Spleen (tissue), 13 donors: ENCODE measurements at places on chromosomes 4 and X.
A peak's percentile ranks its signal among the peaks of the same experiment; 100 is the strongest.

GRCh38 chr4:105661028-105661427 is 47.5 kb downstream of the INTS12 start:
- DNase-seq = no peak

- no peak for DNase-seq
Measured at GRCh38 chrX:108209006-108209554, 117.5 kb downstream of the ATG4A start.

DNA sequence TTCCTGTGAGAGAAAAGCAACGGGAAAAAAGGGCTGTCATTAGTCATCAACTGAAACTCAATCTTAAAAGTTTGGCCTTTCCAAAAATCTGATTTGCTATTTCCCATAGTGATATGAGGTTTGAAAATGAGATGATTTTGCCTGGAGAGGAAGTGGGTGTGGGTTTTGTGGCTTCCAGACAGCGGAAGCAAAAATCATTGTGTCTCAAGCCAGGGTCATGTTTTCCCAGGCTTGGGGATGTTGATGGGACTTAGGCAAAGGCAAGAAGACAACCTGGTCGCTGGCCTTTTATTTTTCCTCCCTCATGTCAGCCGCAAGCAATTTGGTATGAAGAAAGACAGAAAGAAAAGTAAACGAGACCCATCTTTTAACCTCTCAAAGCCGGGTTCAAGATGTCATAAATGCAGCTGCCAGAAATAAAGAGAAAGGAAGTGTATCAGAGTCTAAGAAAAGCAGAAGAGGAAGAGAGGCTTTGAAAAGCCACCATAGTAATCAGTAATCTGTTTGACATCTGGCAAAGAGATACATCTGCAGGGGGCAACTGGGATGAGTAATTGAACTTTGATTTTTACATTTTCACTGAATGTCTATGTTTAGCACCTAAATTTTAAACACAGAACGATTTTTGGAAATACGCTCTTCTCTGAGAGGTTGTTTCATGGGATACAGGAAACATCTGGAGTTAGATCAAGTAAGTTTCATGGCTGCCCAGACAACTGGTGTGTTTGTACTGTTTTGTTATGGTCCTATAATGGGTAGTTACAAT is 521.6 kb upstream of the SLIT2 start:
- no peak for DNase-seq

DNA sequence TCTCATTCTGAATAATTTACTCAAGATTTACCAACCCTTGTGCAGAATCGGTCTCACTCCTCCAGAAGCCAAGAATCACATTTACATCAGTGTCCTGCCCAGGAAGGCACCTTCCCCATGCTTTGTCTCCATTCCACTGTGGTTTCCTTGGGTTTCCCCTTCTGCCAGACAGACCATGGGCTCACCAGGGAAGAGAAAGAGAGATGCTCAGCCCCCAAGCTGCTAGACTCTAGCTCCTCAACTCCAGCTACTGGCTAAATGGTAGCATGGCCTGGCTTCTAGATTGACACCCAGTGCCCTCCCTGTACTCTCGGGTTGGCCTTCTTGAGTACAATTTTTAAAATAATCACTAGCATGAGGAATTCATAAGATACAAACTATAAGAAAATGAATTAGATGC is 12.9 kb downstream of the TLR10 start:
- no peak for DNase-seq

- DNase-seq = no peak
Measured at GRCh38 chr4:26060286-26060685, 146.3 kb downstream of the SMIM20 start.

- no peak for DNase-seq
Measured at GRCh38 chr4:99755223-99755944, 61.2 kb upstream of the DAPP1 start.

DNA sequence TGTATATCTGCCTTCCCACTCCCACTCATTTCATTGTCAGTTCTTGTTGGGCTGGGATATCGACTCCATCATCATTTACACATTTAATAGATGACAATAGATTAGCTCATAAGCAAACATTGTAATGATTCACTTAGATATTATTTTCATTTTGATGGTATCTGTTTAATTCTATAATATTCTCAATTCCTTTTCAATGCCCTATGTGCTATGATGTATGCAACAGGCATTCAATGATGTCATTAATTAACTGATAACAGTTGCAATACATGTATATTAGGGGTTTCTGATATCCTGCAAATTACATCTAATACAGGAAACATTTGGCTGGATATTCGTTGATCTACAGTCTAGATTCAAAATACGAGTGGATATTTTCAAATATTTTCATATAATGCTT is 850.5 kb downstream of the CCSER1 start:
- no peak for DNase-seq

GRCh38 chr4:70531981-70532380 is 13.6 kb downstream of the AMTN start:
- DNase-seq = no peak

DNA sequence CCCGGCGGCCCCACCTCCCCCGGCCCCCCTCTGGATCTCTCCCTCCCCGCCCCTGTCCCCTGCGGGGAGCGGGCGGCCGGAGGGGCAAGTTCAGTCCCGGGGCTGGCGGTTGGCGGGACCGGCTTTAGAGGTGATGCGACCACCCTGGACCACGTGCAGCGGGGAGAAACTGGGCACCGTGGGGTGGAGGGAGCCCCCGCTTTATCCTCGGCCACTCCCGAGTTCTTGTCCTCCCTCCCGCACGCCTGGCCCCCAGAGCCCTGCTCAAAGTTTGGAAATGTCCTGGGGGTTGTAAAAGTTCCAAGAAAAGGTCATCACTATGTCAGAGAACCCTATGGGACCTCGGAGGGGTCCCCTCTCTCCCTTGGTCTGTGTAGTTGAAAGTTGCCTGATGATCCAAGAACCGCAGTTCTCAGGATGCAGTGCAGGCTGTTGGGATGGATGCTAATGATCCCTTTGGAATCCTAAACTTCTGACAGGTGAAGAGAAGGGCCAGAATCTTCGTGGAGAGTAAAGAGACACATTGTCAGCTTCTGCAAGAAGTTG is 411 bp upstream of the VEGFC start:
- DNase-seq = no peak

- DNase-seq = no peak
Measured at GRCh38 chrX:56757327-56757726, 28.3 kb downstream of the NBDY start.

DNA sequence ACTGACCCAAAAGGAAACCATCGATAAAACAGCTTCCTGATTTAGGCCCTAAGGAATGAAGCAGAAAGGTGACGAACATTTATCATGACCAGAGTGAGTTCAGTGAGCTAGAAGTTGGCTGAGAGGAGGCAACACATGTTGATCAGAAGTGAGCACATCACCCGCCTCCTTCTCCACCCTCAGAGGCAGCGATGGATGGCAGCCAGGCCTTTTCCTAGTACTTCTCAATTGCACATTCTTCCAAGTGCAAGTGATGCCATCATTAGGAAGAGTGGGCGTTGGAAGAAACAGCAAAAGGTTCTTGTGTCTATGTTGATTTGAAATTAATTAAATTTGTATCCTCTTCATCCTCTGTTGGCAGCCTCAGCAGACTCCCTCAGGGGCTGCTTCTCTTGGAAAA is 51.7 kb downstream of the TMEM154 start:
- no peak for DNase-seq

- no peak for DNase-seq
Measured at GRCh38 chrX:153214934-153215333, 35.9 kb downstream of the MAGEA1 start.

DNA sequence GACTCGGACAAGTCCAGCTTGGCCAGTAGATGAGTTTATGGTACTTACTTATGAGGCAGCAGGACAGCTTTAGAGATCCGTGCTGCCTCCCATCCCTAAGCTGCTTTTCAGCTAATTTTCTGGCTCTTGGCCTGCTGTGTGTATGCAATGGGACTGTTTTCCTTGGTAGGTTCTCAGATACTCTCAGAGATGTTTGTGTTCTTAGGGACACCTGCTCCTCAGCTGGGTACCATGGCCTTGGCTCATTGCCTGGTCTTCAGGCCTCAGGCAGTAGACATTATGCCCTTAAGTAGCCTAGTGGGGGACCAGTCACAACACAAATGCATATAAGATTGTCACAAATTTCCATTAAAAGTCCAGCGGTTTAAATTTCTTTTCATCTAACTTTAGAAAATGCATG is 688.0 kb downstream of the PCDH7 start:
- DNase-seq = no peak

DNA sequence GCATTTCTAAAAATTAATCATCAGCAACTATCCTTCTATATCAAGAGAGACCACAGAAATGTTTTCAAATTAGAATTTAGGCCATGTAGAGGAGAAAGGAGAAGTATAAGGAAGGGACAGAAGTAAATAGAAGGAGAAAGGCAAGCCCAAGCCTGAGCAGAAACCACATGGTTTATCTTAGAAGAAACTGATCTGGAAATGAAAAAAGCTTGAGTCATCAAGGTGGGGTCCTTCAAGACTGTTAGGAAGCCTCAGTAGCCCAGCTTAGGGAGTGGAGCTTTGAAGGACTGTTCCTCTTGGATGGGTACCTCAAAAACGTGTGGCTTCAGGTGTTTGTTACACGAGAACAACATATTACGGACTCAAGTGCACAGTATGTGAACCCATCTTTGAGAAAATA is 4.5 kb downstream of the BMX start:
- no peak for DNase-seq

- DNase-seq = no peak
Measured at GRCh38 chr4:172243551-172243950, 430.3 kb downstream of the GALNTL6 start.

- DNase-seq = peak; percentile 80
Measured at GRCh38 chr4:54226404-54227255, 2.5 kb upstream of the PDGFRA start.

GRCh38 chrX:41381685-41382084 is 47.7 kb downstream of the DDX3X start:
- DNase-seq = no peak

GRCh38 chr4:40040908-40041307 is 15.7 kb upstream of the N4BP2 start:
- DNase-seq = no peak

GRCh38 chrX:49754233-49754857 is 58.6 kb upstream of the PAGE1 start:
- no peak for DNase-seq

DNA sequence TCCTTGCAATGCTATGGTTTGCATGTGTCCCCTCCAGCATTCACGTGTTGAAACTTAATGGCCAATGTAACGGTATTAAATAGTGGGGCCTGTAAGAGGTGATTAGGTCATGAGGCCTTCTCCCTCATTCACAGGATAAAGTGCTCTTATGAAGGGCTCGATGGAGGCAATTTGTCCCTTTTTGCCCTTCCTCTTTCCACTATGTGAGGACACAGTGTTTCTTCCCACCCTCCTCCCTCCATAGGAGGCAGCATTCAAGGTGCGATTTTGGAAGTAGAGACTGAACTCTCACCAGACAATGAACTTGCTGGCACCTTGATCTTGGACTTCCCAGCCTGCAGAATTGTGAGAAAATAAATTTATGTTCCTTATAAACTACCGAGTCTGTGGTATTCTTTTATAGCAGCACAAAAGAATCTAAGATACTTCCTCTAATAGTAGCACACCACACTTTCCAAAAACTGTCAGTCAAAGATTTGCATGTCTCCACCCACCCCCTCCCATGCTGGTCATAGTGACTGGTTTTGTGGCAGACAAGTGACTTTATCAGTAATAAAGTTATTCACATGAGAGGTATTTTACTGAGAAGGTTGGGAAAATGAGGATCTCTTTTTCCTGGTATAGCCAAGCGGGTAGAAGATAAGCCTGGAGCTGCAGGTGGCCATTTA is 113.5 kb upstream of the TTC29 start:
- DNase-seq = no peak

DNA sequence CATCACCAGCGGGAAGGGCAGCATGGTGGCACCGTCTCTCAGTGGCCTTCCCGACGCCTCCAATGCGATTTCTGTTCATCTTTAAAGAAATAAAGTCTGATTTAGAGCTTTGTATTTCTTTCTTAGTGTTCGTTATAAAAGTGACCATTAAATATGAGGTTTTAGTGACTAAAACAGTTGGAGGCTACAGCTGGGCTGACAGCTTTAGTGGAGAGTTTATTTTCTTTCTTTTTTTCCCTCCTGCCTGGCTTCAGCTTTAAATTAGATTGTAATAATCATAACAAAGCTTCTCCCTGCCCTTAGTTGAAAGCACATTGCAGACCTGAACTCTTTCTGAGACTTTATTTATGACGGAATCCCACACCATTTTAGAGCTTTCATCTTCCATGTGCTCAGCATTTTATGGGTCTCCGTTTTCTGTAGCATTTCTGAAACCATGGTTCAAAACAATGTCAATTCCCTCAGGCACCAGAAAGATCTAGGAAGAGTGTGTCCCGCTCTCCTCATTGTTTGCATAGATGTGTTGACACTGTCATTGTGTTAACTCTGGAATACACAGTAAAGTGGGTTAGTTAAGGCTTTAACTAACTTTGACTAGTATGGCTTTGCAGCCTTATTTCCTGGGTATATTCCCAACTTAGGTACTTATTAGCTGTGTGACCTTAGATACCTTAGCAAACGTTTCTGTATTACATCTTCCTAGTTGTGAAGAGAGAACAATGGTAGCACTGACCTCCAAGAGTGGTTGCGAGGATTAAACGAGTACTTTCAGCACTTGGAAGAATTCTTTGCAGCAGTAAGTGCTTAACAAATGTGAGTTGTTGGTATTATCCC is 97.4 kb upstream of the PGRMC2 start:
- no peak for DNase-seq

- DNase-seq = no peak
Measured at GRCh38 chr4:170741856-170742255, 652.1 kb upstream of the AADAT start.

DNA sequence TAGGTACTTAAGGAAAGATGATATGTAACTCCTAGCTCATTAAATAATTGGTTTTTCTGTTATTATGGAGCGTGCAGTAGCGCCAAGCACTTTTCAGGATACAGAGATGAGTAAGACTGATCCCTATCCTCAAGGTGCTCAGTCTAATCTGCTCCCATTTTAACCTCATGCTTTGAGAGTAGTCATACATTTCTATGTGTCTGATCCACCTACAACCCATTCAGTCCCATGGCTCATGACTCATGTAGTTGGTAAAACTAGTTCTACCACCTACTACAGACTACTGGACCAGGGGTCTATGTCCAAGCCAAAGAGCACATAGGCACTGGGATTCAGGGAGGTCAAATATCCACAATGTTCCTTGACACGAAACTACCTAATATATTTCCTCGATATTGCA is 60.8 kb downstream of the TMEM154 start:
- DNase-seq = no peak
